ENCODE measurements at places on chromosomes 3 and 15.

- DNase-seq = no peak
These were observed 21.2 kb downstream of the IGSF10 start for GRCh38 chr3:151439652-151440125.

- DNase-seq = no peak
These were observed 54.1 kb downstream of the PLXNA1 start for GRCh38 chr3:127037021-127037400.

DNA sequence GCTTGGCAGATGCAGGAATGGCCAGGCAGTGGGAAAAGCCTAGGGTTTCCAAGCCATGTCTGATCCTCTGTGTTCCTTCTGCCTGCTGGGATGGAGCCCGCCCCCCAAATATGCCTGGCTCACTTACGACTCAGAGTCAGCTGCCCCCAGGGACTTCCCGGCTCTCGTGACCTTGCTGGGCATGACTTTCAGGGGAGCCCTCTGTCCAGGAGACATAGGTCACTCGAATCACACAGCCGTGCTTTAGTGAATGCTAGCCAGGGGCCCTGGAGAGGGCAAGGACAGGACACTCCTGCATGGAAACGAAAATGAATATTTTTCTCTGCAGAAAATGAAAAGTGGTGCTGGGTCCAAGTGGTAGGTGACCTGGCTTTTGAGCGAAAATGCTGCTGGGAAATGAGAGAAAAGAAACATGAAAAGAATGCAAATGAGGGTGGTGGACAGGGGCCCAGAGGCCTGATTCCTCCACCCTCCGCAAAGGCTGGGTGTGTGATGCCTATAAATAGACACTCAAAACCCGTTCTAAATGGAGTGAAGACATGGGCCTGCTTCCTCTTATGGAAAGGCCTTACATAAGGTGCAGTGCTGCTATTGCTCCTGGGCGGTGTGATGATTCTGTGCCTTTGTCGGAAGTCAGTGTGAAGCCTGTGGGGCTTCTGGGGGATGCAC lies 107.4 kb downstream of the APBA2 start:
- DNase-seq = no peak

DNA sequence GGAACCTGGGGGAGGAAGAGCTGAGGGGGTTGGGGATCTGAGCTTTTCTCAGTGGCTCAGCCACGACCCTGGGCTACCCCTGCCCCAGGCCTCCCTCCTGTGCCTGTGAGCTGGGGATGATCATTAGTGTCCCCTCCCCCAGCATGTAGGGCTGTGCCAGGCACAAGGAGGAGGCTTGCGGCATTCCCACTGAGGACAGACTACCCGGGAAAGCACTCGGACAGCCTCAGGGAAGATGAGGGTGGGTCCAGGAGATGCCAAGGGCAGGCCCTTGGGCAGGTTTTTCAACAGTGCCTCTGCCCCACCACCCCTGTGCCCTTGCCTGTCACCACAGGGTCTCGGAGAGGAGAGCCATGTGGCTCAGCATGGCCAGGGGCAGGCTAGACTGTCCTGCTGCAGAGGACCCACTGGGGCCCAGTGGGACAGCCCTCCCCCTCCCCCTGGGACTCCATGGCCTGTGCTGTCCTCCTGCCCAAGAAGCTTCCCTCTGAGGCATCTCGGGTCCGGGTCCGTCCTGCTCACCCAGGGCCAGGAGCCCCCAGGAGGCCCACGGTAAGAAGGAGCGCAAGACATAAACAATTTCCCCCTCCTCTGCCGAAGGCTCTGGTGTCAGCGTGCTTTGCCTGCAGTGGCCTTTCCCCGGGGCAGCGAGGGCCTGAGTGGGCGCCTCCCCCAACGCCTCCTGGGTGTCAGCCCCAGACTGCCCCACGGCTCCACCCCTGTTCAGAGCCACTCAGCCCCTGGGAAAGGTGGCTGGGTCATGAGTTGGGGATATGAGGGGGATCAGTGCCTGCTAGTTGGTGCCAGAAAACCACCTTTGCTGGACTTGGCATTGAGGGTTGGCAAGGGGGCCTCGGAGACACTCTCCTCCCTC lies 192.5 kb downstream of the GOLGA6L6 start:
- DNase-seq = no peak

GRCh38 chr3:197010556-197011351 lies 18.9 kb downstream of the MELTF start:
- no peak for DNase-seq

DNA sequence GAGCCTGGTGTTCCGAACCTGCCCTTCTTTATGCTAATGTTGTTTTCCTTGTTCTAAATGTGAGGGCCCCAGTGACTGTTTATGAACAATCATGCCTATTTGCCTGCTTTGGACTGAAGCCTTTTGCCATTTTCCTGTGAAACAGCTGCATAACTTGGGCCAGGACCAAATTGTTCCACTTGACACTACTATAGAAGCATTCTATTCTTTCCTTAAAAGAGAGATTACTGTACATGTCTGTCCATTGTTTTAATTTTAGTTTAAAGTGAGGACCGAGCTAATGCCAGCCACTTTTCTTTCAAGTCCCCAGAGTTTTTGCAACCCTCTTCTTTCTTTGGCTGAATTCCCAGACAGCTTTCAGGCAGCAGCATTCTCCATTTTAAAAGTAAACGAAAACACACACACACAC lies 980.3 kb downstream of the CADM2 start:
- no peak for DNase-seq

DNA sequence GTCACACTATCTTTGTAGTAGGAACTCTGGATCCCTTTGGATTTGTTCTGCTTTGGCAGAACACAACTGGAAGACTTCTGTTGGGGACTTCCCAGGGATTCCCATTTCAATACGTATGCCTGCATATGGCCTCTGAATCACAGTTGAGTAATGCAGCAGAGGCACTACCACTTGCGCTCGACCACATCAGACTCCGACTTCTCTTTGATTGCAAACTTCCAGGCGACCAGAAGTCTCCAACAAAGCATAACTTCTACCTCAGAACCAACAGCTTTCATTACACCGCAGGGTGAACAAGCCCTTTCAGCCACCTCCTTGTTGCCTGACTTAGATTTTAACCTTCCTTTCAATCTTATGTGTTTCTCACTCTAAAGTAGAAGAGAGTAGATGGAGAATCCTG lies 924.4 kb downstream of the IGSF11 start:
- no peak for DNase-seq

DNA sequence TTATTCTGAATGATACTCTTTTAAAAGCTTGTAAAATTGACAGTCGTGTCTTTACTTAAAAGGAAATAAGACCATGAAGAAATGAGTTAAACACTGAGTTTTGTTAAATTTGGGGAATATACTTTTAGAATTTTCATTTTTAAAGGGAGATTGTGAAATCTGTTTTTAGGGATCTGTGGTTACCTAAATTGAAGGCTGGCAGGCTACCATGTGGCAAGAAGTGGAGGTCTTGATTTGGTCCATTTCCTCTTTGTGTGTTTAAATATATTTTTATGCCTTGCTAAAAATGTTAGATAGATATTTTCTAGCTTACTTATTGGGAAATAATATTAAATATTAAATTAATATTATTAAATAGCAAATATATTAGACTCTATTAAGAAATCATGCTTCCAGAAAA lies 36.6 kb upstream of the SLC22A13 start:
- no peak for DNase-seq

GRCh38 chr15:88897456-88898194 lies 2.3 kb upstream of the HAPLN3 start:
- no peak for DNase-seq

DNA sequence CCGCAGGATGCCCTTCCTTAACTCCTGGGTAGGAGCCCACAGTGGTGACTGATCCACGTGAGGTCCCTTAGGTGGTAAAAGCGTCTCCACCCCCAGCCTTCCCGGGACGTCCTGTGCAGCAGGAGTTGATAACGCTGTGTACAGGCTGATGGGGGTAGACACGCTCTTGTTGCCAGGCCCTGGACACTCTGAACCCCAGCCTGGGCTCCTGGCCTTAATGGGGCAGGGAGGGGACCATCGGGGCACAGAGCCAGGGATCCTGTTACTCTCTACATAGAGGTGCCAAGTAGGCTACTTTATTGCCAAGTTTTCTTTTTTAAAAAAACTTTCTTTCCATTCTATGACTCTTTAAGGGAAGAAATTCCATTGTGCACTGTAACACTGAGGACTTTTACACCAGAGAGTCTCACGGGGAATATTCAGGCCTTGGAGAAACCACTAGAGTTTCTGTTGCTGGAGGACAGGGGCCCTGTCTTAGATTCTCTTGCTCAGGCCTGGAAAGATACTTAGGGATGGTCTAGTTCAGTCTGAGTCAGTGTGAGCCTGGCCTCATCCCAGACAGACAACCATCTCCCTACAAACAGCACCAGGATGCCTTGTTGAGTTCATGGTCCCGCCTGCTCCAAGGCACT lies 104.3 kb upstream of the RNU6-1 start:
- DNase-seq = no peak

DNA sequence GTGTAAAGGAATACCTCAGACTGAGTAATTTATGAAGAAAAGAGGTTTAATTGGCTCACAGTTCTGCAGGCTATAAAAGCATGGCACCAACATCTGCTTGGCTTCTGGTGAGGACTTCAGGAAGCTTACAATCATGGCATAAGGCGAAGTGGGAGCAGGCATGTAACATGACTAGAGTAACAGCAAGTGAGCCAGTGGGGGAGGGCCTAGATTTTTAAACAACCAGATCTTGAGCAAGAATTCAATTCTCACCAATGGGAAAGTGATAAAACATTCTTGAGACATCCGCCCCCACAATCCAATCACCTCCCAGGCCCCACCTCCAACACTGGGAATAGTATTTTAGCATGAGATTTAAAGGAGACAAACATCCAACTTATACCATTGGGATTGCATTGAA lies 44.2 kb upstream of the BCL2A1 start:
- no peak for DNase-seq

DNA sequence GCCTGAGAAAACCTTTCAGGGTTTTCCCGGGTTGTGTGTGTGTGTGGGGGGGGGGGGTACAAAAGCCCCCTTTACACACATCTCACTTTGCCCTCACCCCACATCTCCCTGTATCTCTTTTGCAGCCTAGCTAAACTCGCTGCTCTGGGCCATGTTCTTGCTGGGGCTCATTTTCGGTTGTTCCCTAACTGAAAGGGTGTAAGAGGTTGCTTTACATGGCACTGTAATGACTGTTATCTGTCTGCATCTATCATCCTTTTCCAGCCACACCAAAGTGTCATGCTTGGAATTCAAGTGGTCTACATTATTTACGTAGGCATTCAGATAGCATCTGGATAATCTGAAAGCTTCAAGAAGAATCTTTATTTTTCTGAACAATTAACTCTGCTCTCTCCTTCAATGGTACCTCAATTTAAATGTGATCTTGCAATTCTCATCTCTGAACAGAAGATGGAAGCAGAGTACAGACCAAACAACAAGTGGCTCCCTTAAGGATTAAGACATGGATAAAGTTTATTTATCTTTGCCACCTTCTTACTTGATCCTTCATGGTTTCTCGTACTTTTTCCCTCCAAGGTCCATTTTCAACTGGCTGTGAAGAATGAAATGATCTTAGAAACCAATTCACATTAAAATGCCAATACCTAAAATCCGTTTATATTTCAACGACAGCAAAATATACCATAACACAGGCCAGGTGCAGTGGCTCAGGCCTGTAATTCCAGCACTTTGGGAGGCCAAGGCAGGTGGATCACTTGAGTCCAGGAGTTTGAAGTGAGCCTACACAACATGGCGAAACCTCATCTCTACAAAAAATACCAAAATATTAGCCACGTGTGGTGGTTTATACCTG lies 34.9 kb downstream of the DCLK3 start:
- DNase-seq = no peak

- DNase-seq = no peak
These were observed 93.0 kb downstream of the CPN2 start for GRCh38 chr3:194257916-194258668.

GRCh38 chr15:58444658-58445332 lies 13.0 kb downstream of the LIPC start:
- no peak for DNase-seq

- no peak for DNase-seq
These were observed 50.7 kb downstream of the XYLB start for GRCh38 chr3:38397320-38397719.

DNA sequence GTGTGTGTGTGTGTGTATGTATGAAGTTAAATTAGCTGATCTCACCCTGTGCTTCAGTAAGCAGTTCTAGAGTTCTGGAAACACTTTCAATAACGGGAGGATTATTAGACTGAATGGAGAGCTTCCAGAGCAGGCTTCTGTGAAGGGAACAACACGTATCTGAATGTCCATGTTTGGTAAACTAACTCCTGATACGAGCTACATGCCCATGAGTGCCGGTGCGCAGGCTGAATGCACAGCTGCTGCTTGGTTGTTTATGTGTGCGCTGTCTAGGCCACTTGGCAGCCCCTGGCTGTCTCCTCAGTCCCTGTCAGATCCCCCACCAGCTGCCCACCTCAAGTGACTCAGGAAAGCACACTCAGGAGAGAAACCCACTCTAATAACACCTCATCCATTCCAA lies 137.0 kb downstream of the EPHB1 start:
- DNase-seq = no peak

DNA sequence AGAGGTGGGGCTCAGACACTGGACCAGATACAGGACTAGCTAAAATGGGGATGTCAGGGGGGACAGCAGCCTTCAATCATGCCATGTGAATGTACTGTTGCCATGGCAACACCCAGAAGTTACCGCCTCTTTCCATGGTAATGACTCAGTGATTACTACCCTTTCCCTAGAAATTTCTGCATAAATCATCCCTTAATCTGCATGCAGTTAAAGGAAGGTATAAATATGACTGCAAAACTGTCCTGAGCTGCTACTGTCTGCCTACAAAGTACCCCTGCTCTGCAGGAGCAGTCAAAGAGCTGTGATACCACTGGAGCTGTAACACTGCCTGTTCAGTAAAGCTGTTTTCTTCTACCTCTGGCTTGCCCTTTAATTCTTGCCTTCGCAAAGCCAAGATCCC lies 168.2 kb downstream of the PEAK1 start:
- DNase-seq = no peak

- no peak for DNase-seq
These were observed 10.6 kb downstream of the ZNF592 start for GRCh38 chr15:84759018-84759417.

- no peak for DNase-seq
These were observed 1.7 kb upstream of the DNAJC17 start for GRCh38 chr15:40808861-40809450.

GRCh38 chr3:116048991-116049390 lies 396.3 kb downstream of the LSAMP start:
- DNase-seq = no peak

DNA sequence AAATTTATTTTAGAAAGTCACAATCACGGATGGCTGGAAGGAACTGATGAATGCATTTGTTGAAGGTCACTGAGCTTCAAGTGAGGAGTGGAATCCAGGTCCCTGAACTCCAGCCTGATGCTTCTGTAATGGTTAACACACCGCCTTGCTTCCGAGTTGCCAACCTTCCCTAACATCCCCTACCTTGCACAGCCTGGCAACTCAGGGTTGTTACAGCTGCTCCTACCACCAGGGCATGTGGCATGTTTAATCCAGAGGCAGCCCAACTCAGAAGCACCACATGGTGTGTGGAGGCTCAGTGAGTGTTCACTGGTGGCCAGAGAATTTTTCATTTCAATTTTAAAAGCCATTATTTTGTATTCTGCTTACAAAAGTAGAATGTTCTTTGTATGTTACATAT lies 4.9 kb downstream of the TM2D3 start:
- no peak for DNase-seq

Data from GF-D8 (cell line).